ENCODE measurements at places on chromosomes 4 and X.

DNA sequence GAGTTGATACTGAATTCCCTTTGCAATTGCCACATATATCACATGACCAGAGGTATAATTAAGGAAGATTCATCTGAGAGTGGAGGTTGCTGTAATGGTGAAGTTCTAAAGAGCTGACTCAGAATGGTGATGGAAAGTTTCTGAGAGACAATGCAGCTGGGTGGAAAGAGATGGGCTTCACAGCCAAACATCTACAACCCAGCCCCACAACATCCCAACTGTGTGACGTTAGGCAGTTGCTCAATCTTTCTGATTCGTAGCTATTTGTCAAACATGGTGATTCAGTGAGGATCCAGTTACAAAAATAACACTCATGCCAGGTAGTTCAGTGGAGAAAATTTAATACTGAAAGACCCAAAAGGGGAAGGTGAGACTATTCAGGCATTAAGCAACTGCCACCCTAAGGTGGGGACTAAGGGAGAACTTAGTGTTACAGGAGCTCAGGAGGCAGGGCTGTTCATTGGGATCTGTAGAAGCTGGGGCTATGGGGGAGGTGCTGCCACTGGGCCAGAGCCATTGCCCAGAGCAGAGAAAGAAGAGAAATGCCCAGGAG lies 6.9 kb upstream of the AFF1 start:
- DNase-seq, result peak; percentile 62

DNA sequence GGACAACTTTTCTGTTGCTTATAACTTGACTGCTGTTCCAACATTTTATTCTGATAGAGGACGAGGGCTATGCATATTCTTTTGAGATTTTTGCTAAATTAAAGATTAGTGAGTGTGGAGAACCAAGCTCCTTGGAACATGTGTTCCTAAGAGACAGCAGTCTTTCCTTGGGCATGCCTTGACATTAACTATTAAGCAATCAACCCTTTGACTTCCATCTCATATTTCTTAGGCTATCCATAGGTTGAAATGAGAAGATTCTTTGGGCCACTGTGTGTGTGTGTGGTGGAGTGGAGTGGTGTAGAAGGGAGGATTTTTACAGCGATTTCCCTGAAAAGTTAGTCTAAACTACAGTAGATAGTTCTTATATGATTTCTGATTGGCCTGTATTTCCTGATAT lies 127.4 kb upstream of the POF1B start:
- DNase-seq, result no peak

- DNase-seq, result no peak
Observed at GRCh38 chr4:132934911-132935310, 214.2 kb upstream of the PCDH10 start.

GRCh38 chr4:3017504-3017903 lies 54.1 kb downstream of the GRK4 start:
- DNase-seq, result no peak

GRCh38 chrX:23826216-23826615 lies 43.2 kb downstream of the SAT1 start:
- DNase-seq, result no peak

GRCh38 chr4:121107507-121107906 lies 35.2 kb upstream of the NDNF start:
- no peak for DNase-seq

- no peak for DNase-seq
Observed at GRCh38 chr4:177008836-177009501, 216.2 kb upstream of the VEGFC start.

GRCh38 chrX:149259241-149259640 lies 245.9 kb downstream of the IDS start:
- DNase-seq, result no peak

DNA sequence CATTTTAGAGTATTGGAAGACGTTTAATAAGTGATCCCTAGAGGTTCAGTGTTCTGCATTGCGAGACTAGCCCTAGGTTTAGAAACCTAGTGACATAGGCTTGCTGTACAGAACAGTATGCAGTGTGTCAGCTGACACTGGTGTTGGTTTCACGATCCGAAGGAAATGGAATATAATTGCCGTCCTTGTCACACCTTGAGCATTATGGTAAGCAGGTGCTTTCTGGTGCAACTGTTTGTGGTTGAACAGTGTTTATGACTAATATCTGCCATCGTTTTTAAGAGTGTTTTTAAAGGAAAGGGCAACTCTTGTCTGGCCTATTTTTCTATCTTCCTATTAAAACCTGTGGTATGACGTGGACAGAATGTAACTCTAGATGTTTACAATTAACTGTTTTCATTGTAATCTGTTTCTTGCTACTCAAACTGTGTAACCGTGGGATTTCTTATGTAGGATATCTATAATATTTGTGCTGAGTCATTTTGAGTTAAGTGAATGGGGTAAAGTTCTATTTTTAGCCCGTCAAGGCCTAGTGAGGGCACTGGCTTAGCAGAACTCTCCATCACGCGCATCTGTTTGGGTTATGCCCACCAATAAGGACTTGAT lies 53.8 kb upstream of the TBC1D14 start:
- DNase-seq, result no peak

DNA sequence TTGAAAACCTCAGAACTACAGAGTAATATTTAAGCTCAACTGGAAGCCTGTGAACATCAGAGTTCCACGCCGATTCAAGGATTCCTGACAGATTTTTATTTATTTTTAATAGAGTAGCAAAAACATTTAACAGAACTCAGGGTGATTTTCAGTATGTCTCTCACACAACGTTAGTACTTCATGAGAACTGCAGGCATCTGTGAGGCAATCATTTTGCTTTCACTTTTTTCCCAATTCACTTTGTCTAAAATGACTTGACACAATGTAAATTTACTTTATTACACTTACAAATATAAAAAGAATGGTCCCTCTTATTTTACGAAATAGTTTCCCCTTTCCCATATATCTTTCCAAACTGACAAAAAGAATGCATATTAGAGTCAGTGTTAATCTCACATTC lies 869.5 kb upstream of the EPHA5 start:
- DNase-seq, result no peak

DNA sequence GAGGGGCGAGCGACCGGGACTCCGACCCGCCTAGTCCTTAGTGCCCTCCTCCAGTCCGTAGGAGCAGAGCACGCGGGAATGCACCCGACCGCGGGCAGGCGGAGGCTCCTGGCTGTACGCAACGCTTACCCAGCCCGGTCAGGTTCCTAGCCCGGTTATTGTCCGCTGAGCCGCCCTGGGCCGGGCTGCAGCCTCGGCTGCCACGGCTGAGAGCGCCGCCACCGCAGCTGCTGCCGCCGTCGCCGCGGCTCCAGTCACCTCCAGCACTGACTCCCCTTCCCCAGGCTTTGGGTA lies at the start of gene AMER1:
Gene AMER1 (minus strand): TSS at position 268 of the 294 bp plus-strand sequence. CDS start 12,422 bp downstream, outside the sequence.
- DNase-seq, result no peak

GRCh38 chr4:148007792-148008191 lies 275.9 kb downstream of the ARHGAP10 start:
- DNase-seq, result peak; percentile 17
